ENCODE measurements at places on chromosomes 11 and 22.

DNA sequence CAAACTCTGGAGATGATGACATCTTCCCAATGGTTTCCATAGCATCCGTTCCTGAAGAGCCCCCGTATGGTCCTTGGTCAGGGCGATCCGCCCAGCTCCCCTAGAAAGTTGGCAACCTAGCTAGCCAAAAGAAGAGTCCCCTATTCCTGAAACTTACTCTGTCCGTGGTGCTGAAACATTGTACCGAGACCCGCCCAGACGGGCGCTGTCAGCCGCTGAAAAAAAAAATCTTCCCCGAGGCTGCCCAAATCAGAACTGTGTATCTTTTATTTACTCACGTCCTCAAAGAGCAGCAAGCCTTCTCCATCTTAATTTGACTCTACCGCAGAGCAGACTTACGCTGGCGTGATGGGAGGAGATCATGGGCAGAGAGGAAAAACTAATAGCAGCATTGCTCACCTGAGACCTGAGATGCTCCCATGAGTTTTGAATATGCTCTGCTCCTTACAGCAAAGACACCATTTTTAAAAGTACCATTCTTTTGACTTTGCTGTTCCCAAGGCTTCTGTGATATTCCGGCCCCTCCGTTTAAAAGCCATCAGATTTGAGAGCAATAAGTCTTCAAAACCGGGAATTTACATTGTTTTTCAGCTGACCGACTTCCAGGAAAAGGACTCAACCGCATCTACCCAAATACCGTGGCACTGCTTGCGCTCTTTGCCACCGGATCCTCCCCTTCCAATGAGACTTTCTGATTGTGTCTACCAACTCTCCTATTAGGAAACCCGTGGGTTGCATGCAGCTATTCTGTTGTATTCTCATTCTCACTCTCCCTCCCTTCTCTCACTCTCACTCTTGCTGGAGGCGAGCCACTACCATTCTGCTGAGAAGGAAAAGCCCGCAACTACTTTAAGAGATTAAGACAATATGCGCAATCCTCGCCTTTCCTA is at the start of gene SLC17A6:
TSS of gene SLC17A6 (plus strand) at position 786 of the 890 bp plus-strand sequence. CDS start 153 bp downstream, outside the sequence.
- no peak for DNase-seq

DNA sequence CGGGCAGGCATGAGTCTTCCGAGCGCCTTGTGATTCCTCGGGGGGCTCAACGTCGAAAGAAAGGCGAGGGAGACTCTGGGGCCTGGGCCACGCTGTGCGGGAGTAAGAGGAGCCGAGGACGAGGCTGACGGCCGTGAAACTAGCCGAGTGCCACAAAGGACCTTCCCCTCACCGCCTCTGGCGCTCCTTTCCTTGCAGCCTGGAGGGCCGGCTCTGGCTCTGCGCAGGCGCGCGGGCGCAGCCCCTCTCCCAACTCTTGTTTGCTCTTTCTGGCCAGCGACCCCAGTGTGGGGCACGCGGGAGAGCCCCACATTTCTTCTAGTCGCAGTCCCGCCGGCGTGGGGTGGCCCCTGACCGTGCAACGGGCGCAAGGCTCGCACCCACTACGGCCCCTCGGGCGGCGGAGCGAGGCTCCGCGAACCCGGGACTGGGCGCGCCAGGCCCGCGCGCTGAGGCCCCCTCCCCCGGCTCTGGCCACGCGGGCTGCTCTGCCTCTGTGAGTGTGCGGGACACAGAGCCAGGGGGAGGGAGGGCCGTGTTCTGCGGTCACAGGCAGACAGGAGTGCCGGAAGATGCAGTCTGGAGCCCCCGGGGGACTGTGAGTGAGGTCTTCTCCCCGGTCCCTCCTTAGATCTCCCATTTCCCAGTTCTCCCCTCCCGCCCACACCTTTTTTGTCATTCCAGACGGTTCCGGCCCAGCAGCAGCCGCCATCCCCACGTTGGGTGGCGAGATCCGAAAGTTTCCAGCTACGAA is 1.0 kb upstream of the TOB2 start:
- peak; percentile 36 for DNase-seq

DNA sequence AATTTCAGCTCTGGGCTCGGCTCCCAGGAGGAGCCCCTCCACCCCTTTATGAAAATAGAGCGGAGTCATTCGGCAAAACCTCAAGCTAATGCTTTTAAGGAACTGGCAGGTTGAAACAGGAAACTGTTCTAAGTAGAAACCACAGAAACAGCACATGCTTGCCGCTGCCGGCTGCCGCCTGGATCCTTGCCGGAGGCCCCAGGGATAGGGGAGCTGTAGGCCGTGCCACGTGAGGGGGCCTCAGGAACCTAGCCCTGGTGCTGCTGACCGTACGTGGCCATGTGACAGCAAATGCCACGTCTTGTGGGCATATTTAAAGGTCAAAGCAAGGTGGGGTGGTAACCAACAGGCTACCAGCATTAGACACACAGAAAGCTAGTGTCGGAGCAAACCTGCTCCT is 77.9 kb upstream of the TIMP3 start:
- peak; percentile 13 for DNase-seq

DNA sequence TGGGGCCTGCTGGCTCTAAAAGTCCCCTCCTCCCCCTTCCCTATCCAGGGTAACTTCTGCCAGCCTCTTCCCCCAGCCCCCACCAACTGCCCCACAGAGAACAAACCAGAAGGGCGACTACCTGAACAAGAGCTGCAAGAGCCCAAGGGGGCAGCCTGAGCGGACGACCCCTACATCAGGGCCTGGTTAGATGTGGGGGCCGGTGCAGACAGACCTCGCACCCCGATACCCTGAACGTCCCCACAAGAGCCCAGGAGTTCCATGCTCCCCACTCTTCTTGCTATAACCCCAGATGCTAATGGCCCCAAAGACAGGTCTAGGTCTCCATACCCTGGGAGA is 20.7 kb downstream of the SUN2 start:
- no peak for DNase-seq
